ENCODE measurements at places on chromosomes 3 and 15.
A peak's percentile ranks its signal among the peaks of the same experiment; 100 is the strongest.

DNA sequence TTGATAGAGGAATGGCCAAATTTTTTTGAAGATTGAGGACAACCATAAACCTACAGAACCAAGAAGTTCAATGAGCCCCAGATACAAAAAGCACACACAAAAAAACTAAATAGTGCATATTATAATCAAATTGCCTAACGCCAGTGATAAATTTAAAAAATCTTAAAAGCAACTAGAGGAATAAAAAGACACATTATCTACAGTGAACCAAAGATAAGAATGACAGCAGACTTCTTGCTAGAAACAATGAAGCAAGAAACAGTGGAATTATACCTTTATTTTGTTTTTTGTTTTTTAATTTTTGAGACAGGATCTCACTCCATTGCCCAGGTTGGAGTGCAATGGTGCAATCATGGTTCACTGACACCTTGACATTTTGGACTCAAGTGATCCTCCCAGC lies 9.9 kb upstream of the SAMD7 start:
- no peak for DNase-seq

GRCh38 chr3:60650171-60650570 lies 601.1 kb downstream of the FHIT start:
- DNase-seq, result no peak

DNA sequence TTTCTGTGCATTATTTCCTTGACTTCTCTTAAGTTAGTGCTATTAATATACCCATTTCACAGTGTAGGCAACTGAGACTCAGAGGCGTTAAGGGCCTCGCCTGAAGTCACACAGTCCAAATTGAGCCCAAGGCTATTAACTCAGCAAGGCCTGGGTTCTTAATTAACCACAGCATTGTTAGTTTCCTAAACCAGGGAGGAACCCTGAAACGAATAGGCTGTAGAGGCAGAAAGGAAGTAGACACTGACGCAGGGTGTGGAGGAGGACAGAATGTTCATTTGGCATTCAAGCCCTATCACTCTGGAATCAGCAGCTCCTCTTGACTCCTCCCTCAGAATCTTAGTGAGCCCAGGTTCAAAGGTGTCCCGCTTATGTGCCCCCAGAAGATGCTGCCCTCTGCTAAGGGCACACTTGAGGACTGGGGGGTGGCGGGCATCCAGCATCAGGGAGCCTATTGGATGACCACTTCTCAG lies 13.9 kb downstream of the ARHGEF3 start:
- peak; percentile 28 for DNase-seq

DNA sequence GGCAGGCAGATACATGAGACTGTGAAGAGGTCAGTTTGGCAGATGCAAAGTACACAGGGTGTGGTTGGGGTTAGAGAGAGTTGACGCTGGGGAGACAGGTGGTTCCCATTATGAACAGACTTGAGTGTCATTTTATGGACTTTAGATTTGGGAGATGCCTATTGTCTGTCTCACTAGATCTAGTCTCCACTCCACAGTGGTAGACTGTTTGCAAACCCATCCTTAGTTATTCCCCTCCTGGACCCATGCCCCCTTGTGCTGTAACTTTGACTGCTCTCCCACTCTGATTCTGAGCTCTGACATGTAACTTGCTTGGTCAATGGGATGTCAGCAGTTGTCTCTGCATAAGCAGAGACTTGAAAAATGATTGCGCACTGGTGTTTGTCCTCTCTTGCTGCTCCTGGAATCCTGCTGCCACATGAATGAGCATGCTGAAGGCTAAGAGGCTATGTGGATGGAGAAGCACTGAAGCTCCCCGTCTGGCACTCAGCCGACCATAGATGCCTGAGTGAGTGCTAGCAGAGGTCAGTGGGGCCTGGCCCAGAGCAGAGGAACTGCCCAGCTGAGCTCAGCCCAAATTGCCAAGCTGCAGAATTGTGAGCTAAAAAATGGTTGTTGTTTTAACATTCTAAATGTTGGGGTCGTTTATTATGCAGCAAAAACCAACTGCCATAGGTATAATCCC lies 88.2 kb downstream of the FAM43A start:
- DNase-seq, result peak; percentile 45

DNA sequence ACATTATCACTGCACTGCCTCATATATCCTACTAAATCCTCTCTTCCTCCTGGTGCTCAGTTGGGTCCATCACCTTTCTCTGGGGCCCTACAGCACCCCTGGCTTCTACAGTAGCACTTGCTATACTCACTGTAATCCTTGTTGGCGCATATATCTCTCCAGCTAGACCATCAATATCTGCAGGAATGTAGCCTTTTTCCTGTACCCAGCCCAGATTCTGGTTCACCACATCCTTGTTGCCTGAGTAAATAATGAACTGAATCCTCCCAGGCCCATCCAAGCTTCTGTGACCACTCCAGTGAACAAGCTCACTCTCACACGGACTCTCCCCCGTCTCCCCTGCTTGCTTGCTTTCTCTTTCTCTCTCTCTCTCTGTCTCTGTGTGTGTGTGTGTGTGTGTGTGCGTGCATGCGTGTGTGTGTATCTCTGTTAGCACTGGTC lies 62.5 kb upstream of the LIPC start:
- DNase-seq, result no peak

- DNase-seq, result no peak
Measured at GRCh38 chr3:28308196-28308595, 40.3 kb upstream of the ZCWPW2 start.

DNA sequence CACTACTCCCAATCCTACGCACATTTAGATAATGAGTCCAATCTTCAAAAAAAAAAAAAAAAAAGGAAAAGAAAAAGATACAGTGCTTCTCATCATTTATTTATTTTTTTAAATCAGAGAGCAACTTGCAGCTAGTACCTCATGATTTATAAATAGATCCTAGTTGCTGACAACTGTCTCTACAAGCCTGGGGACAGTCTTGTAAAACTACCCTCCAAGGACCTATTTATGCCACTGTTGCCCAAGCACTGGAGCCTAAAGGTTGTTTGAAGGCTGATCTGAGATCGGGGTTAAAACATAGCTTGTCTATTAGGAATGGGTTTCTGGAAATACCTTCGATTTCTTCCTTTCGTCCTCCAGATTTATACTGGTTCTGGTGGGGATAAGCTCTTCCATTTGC lies 14.7 kb downstream of the GABRR3 start:
- DNase-seq, result no peak

DNA sequence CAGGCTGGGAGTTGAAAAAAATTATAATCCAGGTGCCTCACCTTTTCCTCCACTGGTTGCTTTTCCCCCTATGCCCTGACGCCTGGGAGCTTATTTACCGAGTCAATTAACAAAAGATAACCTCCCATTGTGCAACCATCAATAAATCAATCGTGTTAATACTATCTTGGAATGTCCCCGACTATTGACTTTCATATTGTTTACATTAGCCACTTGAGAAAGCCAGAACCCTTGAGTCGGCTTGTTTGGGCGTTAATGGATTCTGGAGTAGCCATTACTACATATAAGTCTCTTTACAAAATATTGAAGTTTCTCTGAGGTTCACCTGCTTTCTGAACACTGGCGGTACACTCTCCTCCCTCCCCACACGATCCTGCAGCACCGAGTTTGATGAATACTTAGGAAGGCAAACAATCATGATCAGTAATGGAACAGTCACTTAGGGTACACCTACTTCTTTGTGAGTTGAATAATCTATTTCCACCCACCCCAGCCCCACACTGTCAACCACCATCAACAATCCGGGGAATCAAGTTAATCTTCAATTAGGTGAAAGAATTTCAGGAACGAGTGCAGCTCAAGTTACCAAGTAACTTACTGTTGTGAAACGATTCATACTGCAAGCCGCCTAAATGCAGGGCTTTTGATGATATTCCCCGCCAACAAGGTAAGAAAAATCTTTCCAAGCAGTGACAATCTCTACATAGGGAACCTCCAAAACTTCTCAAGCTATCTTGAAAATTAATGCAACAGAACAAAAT lies 159.3 kb upstream of the NR2F2 start:
- no peak for DNase-seq

GRCh38 chr3:42438193-42438592 lies 27.8 kb upstream of the LYZL4 start:
- no peak for DNase-seq

GRCh38 chr3:63791974-63792373 lies 27.1 kb upstream of the C3orf49 start:
- no peak for DNase-seq

DNA sequence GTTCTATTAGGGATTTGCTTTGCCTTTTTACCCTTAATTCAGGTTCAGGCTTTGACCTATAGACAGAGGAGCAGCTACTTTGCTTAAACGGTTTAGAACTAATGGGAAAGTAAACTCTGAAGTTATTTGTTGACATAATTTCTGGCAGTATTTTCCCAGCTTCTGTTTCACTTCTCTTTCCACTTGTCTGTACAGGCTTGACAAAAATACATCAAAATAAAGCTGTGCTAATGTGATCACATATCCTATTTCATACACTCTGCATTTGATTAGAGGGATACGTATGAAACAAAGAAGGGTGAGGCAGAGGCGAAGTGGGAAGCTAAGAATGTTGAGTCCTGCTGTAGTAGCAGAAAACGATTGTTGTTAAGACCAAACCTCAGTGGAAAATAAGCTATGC lies 389.1 kb upstream of the RARB start:
- no peak for DNase-seq

DNA sequence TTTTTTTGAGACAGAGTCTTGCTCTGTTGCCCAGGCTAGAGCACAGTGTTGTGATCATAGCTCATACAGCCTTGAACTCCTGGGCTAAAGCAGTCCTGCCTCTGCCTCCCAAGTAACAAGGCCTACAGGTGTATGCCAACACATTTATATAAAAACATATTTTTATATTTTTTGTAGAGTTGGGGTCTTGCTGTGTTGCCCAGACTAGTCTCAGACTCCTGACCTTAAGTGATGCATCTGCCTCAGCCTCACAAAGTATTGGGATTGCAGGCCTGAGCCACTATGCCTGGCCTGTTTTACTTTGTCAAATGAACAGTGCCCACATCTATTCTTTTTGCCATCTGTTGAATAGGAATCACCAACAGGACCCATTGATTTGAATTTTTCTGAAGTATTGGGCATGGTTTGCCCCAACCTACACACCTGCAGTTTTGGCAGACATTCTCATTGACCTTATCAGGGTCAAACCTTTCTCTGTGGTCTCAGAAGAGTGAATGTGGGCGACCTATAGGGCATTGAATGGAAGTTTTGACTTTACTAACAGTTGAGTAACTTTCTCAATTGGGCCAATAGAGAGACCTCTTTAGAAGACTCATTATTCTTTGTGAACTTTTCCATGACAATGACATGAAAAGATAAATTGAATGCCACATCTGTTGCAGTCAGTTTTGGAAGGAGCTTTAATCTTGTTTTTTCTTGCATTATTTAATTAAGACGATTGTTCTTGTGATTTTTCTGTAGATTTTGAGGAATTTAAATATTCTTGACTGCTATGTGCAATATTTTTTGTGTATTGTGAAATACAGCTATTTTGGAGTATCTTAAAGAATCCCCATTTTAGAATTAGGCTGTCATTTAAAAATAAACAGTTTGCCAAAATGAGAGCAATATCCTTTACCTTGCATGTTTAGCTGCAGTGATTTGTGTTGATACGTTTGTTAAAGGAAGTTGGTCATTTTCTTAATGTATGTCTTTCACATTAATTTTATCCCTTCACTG lies 2.7 kb downstream of the IREB2 start:
- no peak for DNase-seq

DNA sequence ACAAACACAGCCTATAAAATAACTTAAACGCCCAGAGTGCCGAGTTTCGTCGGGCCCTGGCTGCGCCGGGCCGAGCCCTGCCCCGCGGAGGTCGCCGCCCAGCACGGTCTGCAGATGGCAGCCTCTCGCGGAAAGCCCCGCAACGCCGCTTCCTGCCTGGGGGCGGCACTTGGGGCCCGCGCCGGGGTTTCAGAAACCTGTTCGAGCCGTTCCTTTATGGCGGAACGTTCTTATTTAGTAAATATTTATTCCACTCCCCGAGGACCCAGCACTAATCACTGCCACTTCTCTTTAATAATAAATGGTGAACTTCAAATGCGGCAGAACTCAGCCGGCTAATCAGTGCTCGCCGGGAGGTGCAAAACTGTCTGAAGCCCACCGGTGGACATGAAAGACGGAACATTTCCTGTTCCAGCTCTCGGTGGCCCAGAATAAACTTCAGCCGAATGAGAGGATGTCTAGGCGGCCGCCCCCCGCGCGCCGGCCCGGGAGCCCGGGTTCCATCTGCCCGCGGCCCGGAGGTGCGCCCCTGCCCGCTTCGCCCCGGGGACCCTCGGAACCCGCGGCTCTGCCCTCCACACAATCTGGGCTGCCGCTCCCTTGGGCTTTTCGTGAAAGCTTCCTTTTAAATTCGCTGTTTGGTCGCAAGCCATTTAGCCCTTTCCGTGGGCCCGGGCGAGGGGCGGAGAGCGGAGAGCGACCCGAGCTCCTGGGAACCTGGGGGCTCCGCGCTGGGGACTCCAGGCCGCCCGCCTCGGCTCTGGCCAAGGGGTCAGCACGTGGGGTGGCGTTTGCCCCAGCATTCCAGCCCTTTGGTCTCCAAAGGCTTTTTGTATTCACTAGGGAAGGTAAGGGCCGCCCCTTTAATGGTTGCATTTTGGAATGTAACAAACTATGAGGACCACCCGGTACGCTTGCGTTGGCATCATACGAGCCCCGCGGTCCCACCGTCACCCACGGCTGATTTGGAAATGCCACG lies 110.8 kb upstream of the ATP11B start:
- peak; percentile 79 for DNase-seq

DNA sequence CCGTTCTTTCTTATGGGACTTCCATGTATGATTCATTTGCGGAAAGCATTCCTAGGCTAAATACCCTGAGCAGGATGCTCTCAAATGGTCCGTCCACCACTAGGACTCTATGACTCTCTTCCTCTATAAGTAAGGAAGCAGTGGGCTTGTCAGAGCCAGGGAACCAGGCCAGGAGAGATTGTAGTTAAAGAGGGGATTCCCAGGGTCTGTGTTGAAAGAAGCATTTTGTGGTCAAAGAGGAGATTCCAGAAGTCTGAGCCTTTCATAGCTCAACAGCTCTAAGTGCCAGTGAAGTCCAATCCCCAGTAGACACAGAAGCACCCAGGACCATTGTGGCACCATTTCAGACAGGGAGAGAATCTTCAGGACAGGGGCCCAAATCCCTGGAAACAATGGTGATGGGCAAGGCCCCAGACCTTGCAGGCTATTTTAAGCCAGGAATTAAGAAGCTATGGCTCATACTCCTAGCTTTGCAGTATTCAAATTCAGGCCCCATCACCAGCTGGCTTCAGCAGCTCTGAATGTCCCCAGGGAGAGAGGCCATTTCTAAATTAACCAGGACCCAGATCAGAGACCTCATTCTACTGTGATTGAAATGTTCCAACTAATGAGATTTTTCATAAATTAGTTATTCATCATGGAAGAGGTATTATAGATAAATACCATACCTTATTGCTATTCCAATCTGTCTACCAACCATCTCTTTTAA lies 81.7 kb downstream of the CD47 start:
- peak; percentile 73 for DNase-seq

DNA sequence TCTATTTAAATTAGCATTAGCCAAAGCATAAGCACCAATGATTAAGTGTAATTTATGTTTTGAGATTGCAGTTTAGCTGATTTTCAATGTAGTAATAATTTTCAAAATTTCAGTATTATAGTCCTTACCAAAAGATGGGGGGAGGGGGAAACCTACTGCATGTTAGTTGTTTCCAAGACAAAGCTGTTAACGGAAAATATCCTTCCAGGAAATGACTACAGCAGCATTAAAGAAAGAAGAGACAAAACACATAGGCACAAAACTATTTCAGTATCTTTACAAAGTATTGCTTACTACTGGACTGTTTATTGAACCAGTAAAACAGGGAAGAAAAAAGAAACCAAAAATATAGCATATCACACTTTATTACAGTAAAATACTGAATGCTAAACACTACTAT lies 10.5 kb downstream of the BNIP2 start:
- DNase-seq, result no peak

- no peak for DNase-seq
Measured at GRCh38 chr15:65818927-65819562, 27.0 kb upstream of the DENND4A start.

- no peak for DNase-seq
Measured at GRCh38 chr15:81724536-81724935, 321.3 kb downstream of the MEX3B start.
